ENCODE measurements at places on chromosomes 12 and 14. TPM values are rescaled to one million over a fixed set of nuclear protein-coding genes. Genes with fewer than 3 reads are reported as not detected.

CCDC88C gene
- total RNA-seq: 32.2 TPM

TEX52 gene
- not detected for total RNA-seq

RPS6KA5 gene
- total RNA-seq: 26.5 TPM

SLC10A1 gene
- total RNA-seq: not detected

ADCY4 gene
- total RNA-seq: 13.0 TPM

ZNF385A gene
- total RNA-seq: 105 TPM

TPPP2 gene
- not detected for total RNA-seq

KRT77 gene
- total RNA-seq: 1.2 TPM

CLEC9A gene
- total RNA-seq: 0.27 TPM

IFNG-AS1 gene
- total RNA-seq: 4.9 TPM

KCNH5 gene
- total RNA-seq: 8.7 TPM
